Posterior vena cava (tissue), 2 donors: ENCODE measurements at places on chromosomes 4 and X.

DNA sequence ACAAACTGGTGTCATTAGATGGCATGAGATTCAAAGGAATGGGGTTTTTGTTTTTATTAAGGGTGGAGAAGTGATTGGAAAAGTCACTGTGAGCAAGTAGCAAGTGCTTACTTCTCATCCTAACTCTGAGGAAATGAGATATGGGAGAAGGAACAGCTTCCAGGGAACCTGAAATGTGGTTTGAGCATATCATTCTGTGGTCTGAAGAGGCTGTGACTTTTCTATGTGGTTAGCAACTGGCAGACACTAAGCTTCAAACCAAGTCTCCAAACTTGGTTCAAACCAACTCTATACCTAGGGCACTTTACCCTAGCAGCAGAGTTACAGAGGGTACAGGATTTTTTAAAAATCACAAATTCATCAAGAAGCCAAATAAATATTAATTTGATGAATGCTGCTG lies 58.2 kb downstream of the DCLK2 start:
- no peak for DNase-seq

DNA sequence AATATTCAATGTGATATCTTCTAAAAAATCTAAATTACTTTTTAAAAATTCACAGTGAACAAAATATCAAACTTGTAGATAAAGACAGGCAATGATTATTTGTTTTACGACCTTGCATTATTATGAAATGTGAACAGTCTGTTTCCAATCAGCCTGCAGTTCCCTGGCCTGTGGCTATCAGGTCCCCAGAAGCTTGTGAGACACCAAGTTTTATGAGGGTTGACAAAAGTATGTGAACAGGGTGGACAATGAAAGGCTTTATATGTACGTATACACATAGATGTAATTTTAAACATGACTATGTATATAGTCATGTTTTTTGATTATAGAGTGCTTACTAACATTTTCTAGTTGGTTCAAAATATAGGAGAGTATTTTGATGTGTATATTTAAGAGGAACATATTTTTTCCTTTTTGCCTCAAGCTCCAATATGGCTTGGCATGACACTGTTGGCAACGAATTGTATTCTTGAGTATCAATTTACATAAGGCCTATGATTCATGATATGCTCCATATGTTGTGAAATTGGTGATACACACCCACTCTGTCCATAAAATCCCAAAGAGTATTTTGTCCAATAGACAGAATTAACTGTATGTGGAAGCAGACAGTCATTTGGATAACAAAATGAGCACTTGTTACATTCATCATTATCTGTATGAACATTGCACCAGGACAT lies 55.7 kb downstream of the BTC start:
- DNase-seq, result no peak

DNA sequence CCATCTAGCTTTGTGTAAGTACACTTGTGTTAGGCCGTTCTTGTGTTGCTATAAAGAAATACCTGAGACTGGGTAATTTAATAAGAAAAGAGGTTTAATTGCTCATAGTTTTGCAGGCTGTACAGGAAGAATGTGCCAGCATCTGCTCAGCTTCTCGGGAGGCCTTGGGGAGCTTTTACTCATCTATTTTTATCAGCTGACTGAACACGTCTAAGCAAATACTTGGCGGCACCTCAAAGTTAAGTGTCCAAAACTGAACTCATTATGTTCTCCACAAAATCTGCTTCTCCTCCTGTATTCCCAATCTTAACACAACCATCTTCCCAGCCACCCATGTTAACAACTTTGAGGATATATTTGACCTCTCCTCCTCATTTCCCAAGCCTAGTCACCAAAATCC lies 42.4 kb upstream of the GATB start:
- no peak for DNase-seq

DNA sequence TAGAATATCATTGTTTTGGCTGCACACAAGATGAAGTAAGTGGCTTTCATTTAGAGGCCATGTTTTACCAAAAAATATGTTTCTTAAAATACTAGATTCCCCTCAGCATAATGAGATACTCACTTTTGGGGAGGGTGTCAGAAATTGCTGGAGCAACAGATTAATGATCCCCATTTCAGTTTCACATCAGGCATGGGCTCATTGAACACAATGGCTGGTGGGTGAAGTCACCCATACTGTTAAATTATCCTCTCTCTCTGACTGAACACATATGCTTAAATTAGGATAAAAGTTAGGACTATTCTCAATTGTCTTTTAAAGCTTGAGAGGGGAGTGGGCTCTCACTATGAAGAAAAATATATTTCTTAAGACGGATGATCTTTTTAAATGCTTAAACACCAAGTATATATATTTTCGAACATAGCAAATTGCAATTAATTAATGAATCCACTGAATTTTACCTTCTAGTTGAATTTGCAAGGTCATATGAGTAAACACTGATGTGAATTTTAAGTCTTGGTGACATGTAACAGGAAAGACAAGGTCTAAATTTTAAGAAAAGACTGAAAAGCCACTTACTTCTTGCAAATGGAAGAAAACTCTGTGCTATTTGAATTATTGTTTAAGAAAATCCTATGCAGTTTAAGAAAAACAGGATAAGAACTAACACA lies 2.5 kb downstream of the GPM6A start:
- DNase-seq, result no peak

DNA sequence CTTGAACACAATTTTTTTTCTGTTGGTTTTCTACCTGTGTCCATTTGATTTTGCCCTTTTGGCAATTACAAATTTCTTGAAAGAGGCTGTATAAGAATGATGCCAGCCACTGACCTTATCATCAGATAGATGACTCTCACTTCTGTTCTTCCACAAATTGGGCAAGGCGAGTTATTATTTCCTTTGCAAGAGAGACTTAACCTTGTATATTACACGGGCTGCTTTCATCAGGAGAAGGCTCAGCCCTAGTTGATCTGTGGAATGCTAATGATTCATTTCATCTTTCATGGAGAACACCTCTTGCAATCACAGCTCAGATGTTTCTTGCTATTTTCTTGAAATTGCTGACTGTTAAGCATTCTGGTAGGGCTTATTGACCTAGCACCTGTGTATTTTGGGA lies 1155.4 kb downstream of the STIM2 start:
- DNase-seq, result no peak

- no peak for DNase-seq
Observed at GRCh38 chr4:92184566-92184965, 119.2 kb upstream of the GRID2 start.

GRCh38 chrX:71210816-71211215 lies 12.2 kb upstream of the GJB1 start:
- DNase-seq, result no peak

GRCh38 chr4:79673898-79674297 lies 265.9 kb upstream of the GK2 start:
- no peak for DNase-seq

- no peak for DNase-seq
Observed at GRCh38 chr4:53147197-53147596, 218.7 kb downstream of the SCFD2 start.

GRCh38 chr4:107071108-107071507 lies 35.0 kb upstream of the DKK2 start:
- no peak for DNase-seq

GRCh38 chr4:51855270-51855669 lies 12.3 kb downstream of the DCUN1D4 start:
- no peak for DNase-seq

- no peak for DNase-seq
Observed at GRCh38 chrX:3307881-3308280, 38.6 kb downstream of the MXRA5 start.
